ENCODE measurements at places on chromosomes 3 and 15. TPM values are rescaled to one million over a fixed set of nuclear protein-coding genes. Genes with fewer than 3 reads are reported as not detected.

GRCh38 chr3:49619649-49620048 lies 54.5 kb upstream of the APEH start:
- DNase-seq, result no peak

- peak; percentile 83 for DNase-seq
Observed at GRCh38 chr15:41967506-41968206, 4.7 kb downstream of the EHD4 start.

- DNase-seq, result no peak
Observed at GRCh38 chr3:61018807-61019206, 232.4 kb downstream of the FHIT start.

Gene COL6A6
- total RNA-seq, result not detected

GRCh38 chr3:187369089-187369447 lies 883 bp downstream of the RTP4 start:
- no peak for DNase-seq

DNA sequence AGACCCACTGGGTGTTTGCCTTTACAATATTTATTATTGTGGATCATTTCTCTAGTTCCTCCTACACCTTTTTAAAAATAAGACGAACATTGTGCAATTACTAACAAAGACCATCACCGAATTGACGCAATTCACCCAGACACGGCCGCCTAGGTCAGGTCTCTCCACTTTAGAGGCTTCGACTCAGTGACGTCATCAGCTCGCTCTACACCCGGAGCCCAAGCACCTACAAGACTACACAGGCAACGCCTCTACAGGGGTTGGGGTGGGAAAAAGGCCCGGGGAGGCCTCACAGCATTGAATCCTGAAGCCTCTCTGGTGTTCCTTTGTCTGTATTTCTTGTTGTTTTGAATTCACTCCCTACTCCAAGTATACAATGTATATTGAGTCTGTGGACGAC lies 16.6 kb downstream of the ZIC4 start:
- no peak for DNase-seq

GRCh38 chr3:185290266-185290665 lies 36.4 kb upstream of the EHHADH start:
- no peak for DNase-seq

GRCh38 chr3:139328356-139328755 lies 15.5 kb upstream of the MRPS22 start:
- DNase-seq, result no peak

Measured in dermis blood vessel endothelial cell (primary cell).